Stimulated activated CD4-positive, alpha-beta T cell treated with anti-CD3 and anti-CD28 coated beads, Interleukin-15, amount 100 ng/mL, for 24 hours (primary cell): ENCODE measurements at places on chromosomes 7 and 10.
A peak's percentile ranks its signal among the peaks of the same experiment; 100 is the strongest.

DNA sequence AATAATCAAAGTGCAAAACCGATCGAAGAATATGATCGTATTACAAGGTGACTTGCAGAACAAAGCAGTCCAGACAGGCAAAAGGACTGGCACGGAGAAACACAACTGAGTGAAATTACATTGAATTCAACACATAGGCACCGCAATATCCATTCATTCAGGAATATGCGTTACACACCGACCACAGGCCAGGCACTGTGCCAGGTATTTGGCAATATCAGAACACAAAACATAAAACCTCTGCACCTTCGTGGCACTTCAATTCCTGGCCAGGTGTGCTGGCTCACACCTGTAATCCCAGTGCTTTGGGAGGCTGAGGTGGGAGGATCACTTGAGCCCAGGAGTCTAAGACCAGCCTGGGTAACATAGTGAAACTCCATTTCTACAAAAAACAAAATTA is 187.9 kb downstream of the DIP2C start:
- no peak for DNase-seq

GRCh38 chr10:24908793-24909423 is 43.5 kb downstream of the PRTFDC1 start:
- peak; percentile 30 for DNase-seq

- peak; percentile 43 for DNase-seq
Observed at GRCh38 chr10:11018432-11018841, 765 bp downstream of the CELF2 start.

- DNase-seq = no peak
Observed at GRCh38 chr10:110433740-110434139, 64.0 kb upstream of the DUSP5 start.

GRCh38 chr7:28996836-28997235 is 38.7 kb upstream of the TRIL start:
- DNase-seq = no peak

DNA sequence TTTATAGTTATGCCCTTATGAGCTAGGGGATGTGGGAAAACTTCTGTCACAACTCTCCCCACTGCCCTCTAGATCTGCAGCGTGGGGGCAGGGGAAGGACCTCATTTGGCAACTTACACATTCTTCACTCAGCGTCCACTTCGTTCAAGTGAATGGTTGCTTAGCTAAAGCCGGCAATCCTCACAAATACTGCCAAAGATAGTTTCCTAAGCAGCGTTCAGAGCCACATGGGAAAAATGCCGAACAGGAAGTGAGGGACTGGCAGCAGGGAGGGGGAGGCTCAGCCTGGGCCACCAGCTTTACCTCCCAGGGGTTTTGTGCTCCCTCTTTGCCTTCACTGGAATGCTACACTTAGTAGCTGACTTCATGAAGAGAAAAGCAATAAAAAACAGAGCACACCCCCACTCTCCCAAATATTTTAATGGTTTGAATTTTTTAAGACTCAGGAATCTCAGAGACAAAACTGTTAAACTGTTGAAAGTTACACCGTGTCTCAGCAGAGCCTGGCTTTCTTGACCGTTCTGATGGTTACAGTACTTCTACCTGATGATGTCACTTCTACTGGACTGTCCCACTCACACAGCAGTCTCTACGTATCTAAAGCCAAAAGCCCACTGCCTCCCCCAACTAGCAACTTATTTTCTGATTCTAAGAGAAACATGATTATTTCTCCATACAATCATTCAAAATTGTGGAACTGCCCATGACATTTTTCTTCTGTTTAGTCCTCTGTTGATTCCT is 10.4 kb downstream of the GRM3 start:
- no peak for DNase-seq
